ENCODE measurements at places on chromosomes 4 and X.

- DNase-seq: peak; percentile 80
These were observed 9.4 kb downstream of the TMEM187 start for GRCh38 chrX:153981771-153982533.

- DNase-seq: no peak
These were observed 88.5 kb upstream of the NOCT start for GRCh38 chr4:138927072-138927471.

- peak; percentile 63 for DNase-seq
These were observed 74.1 kb downstream of the NBDY start for GRCh38 chrX:56802921-56803849.

DNA sequence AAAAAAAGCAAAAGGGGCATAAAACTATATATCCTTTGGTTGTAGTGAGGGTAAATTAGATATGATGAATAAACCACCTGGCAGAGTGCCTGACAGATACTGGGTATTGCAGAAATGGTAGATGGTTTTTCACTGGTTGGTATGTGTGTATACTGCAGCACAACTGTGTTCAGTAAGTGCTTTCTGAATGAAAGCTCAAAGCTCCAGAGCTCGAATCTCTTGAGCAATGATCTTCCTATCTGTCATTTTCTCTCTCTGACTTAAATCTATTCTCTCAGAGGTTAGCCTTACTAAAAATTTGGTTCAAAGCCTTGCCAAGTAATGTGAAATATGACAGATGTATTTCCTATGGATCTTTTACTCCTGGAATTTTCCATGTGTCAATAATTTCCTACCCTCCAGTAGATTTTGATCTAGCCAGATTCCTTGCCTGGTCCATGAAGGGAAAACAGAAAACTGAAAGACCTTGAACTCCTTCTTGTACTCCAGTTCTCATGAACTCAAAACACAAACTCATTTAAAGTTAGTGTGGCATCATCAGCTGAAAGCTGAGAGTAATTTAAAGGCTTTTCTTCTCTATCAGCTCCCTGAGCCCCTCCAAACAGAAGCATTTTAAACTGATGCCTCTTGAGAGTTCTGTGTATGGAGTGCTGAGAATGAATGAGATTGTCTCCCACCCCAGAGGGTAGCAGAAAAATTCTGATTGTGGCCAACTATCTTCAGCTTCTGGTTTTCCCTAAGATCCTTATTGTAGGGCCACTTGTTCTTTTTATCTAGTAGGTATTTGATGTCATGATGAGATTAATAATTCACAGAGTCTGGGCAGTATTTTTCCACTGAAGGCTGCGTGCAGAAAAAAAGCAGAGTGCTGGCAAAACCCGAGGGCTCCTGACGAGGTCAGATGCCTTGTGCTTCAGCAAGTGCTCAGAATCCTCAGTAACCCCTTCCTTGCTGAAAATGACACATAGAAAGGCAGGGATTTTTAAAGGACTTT, 363.4 kb upstream of the BOD1L1 start:
- DNase-seq: no peak

GRCh38 chrX:119755981-119756533, 2.3 kb upstream of the SOWAHD start:
- DNase-seq: peak; percentile 52

DNA sequence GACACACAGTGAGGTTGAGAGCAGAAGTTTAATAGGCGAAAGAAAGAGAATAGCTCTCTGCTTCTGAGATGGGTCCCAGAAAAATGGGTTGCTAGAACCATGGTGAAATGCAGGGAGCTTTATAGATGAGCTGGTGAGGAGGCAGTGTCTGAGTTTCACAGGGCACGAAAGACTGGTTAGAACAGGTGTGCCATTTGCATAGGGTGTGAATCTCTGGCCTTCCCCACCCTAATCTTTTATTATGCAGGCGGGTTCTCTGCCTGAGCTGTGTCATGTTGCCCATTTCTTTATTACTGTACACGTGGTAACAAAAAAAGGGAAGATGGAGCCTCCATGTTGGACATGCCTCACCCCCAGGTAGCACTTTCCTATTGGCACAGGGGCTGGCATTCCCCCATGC, 39.1 kb downstream of the FUNDC1 start:
- DNase-seq: no peak

- DNase-seq: no peak
These were observed 18.0 kb downstream of the DGKQ start for GRCh38 chr4:955161-955921.

DNA sequence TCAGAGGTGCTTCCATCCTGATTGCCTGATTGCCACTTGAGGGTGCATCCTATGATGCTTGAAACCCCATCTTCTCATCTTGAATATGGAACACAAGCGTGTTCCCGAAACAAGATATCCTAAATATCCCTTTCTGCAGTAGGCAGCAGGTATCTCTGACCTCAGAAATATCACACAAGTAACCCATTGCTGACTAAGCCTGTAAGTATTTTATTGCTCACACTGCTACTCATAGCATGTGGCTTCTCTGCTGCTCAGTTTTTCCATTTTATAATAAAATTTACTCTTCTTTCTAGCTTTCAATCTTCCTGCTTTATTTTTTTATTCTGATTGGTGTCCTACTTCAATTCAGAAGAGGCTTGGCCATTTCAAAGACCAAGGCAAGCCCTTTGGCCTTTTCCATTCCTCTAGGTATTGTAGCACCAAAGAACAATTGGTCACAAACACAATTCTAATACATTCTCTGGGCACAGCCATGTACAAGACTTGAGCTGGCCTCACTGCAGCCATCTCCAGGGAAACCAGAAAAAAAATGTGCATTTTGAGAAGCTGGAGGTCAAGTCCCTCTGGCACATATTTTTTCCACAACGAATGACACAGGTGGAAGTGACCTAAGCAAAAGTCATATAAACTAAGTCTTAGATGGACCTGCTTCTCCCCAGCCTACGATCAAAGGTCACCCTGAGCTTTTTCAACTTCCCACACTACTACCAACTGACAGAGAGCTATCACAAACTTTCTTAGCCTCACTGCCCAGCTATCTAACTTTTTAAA, 107.0 kb downstream of the OR13H1 start:
- DNase-seq: no peak

DNA sequence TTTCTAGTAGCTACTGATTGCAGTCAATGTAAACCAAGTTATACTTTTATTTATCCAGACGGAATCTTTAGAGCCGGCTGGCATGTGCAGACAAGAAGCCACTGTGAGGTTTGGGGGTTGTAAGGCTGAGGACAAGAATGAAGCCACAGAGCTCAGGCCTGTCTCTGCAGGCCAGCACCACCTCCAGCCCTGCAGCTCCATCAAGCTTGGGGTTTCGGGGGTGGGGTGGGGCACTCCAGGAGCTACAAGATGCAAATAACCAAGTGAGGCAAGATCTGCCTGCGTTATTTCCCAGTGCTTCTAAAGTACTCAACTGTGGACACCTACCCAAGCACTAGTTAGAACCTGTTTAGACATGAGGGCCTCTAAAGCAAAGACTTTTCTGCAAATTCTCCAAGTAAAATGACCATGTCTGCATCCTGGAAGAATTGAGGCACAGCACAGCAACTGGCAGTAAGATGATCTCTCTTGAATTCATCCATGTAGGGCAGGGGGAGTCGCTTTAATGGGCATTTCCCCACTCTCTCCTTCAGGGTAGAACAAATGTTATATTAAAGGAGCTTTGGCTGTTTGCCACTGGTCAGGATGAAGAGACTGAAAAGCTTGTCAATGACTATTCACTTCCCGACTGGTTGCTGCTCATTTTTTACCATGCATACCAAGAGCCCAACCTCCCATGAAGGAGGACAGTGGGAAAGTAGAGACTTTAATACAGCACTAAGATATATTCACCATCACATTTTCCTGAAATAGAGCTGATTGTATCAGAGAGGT, 222.5 kb downstream of the MGST2 start:
- no peak for DNase-seq

DNA sequence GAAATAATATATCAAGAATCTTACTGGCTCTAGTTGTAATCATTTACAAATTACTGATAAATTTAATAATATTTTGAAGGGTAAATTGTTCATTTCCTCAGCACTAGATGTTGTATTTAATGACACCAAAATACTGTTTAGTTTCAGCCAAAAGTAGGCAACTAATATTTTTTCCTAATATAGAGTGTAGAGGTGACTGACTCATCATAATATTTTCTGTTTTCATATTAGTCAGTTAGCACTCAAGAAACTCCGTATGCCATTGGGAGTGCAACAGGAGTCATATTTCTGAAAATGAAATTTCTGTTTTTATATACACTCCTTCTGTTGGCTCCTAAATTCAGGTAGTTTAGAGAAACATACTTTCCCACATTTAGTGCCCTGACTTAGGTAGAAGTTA, 36.6 kb upstream of the PTPN13 start:
- DNase-seq: no peak

GRCh38 chr4:17418010-17418409, 93.9 kb downstream of the QDPR start:
- DNase-seq: no peak

DNA sequence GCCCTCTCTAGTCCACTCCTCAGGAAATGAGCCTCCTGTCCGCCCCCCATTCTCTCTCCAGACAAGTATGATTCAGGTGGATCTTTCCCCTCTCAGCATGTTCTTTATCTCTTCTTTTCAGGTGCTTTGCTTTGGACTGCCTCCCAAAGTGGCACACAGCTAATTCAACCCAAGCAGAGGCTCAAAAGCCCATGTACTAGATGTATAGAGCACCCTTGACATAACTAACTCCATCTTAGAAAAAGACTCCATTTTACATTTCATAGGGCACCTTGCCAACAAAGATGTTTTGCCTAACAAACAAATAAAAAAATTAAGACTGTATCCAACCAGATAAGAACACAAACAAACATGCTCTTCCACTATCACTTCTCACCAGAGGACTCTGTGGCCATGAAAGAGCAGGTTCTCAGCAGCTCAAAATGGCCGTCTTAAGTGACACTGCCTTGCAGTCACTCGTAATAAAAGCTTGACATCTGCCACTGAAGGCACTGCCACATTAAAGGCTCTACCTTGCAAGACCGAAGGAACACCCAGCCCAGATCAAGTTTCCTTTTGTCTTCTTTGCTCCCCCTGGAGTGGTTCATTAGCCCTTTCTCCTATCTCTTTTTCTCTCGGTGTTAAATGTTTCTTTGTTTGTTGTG, 84.9 kb upstream of the TAB3 start:
- DNase-seq: no peak

- DNase-seq: no peak
These were observed 42.8 kb upstream of the KLF3 start for GRCh38 chr4:38621028-38621684.

- DNase-seq: no peak
These were observed 14.1 kb downstream of the ACSL1 start for GRCh38 chr4:184811526-184812198.

DNA sequence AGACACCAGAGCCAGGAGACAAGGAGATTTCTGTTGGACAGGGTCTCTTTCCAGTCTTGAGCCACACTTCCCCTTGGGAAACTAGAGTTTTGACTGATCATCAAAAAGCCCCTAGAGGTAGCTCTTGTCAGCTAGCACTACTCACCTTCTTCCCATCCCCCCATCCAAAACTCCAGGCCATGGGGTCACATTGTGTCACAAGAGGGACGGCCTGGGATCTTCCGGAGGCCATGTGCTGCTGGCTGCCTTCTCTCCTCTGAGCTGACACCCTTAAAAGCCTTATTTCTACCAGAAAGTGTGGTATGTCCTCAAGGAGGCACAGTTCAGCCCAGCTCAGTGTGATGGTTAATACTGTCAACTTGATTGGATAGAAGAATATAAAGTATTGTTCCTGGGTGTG, 7.8 kb downstream of the PNMA3 start:
- DNase-seq: no peak

DNA sequence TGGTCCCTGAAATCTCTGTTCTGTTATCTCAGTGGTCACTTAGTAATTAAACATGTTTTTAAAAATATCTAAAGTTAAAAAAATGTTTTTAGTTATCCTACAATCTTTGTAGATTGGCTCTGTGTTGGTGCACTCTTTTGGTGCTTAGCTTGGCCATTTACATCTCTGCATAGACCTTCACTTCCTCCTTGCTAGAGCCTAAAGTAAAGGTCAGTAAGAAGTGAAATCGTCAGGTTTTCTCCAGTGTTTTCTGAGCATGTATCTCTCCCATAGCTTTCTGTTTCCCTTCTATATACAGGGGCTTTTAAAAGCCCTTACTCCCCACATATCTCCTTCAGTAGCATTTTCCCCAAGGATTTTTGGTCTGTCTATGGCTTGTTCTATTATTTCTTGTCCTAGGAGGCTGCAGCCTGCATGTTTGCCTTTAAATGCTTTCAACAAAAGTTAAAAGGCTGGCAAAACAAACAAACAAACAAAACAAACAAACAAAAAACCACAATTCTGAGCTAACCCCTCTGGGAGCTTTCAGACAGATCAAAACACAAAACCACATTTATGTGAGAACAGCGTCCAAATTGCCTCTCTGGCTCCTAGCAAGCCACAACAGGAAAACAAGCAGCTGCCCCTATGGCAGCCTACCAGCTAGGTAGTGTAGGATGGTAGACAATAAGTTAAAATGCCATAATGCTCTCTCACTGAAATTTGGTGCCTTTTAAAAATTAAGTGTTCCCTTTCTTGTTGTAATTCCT, 27.3 kb upstream of the GPRASP2 start:
- no peak for DNase-seq

- DNase-seq: no peak
These were observed 72.8 kb downstream of the FHIP1A start for GRCh38 chr4:151481813-151482212.

- DNase-seq: no peak
These were observed 153.4 kb downstream of the FMR1NB start for GRCh38 chrX:148134578-148134977.

- no peak for DNase-seq
These were observed 271.4 kb downstream of the PTTG2 start for GRCh38 chr4:38231626-38232025.

DNA sequence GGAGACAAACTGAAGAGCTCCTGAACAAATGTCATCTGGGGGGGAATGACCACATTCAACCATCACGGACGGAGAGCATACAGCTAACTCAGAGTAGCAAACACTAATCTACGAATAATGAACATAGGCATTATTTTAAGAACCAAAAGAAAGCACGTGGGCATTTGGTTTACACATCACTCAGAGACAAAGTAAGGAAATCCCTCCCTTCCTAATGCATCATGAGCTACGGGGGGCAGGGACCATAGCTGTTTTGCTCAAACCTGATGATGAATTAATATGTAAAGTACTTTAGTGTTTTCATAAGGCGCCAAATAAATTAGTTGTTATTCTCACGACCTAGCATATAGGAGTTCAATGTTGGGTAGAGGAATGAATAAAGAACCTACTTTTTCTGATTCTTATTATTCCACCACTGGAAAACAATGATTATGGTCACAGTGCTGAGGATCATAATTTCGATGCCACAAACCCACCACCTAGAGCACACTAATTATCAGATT, 11.7 kb upstream of the TMEM156 start:
- no peak for DNase-seq

DNA sequence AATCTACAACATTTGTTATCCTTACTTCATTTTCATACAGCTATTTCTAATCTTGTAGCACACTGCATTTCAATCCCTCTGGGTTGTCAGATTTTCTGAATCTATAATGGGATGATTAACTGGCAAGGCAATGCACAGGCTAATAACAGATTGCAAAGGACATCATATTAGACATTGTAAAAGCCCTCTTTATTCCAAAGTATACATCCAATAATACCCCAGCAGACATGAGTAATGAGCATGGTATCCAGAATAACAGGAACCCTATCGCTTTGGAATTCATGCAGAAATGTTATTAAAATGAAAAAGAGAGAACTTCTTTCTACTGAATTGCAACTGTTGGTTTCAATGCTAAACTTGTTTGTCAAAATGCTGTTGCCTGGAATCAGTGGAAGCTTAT, 122.9 kb downstream of the C4orf33 start:
- no peak for DNase-seq

- DNase-seq: no peak
These were observed 144.8 kb downstream of the GABRA3 start for GRCh38 chrX:152306331-152306730.

GRCh38 chrX:50067435-50068284, 133.1 kb downstream of the AKAP4 start:
- DNase-seq: no peak
